Ovary (tissue), 10 donors: ENCODE measurements at places on chromosomes 7 and 10. TPM values are rescaled to one million over a fixed set of nuclear protein-coding genes. Genes with fewer than 3 reads are reported as not detected.

CRPPA gene
- 2.9 TPM for total RNA-seq

DNA sequence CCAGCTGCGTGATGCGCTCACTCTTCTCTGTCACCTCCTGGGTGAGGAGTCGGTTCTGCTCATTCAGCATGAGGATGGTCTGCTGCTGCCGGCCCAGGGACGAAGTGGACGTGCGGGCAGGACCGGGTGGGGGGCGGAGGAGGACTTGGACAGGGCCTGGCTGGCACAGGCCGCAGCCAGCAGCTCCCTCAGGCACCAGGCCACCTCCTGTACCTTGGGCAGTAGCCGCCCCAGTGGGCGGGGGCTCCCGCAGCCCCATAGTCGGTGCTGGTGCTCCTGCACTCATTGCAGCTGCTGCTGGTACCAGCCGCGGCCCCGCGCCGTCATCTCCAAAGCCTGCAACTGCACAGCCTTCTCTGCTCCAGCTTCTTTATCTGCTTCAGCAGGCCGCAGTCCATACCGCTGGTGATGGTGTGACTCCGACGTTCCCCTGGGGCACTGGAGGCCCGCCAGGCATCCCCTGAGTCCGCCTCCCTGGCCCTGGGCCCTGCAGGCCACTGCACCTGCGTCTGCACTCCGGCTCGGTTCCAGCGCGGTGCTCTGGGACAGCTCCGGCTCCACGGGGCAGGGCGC is 884.9 kb upstream of the ZNF722 start:
- no peak for DNase-seq

TAS2R3 gene
- 1.2 TPM for total RNA-seq

- no peak for DNase-seq
Observed at GRCh38 chr7:70578131-70578530, 553.8 kb upstream of the GALNT17 start.

EVX1 gene
- total RNA-seq, result not detected

FAM237B gene
- not detected for total RNA-seq

DNA sequence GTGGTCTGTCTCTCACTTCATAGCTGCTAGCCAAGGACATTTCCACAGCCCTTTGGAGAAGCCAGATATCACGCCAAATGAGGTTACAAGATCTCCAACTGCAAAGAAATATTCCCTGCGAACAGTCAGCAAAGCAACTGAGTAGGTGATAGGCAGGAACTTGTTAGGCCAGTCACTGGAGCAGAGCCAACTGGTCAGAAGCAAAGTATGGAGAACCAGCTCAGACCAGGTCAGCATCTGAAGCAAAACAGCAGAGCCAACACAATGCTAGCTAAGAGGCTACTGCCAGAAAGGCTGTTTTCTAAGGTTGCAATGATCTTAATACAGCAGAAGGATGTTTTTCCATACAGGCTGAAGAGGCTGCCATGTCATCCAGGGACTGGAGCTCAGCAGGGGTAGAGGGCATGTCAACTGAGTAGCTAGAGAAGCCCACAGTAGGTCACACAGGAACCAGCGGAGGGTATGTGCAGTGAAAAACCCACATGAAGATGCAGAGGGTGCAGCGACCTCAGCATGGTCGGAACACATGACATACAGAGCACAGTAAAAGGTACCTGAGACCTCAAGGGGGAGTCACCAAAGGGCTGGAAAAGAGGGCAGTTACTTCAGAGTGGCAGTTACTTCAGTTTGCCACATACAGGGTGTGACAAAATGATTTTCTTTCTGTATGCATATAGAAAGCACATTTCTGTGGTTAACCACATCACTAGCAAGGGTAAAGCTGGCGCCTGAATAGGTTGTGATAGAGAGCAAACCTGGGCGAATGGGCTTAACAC is 8.9 kb downstream of the SEC31B start:
- no peak for DNase-seq

ZDHHC4 gene
- 54.5 TPM for total RNA-seq

DNA sequence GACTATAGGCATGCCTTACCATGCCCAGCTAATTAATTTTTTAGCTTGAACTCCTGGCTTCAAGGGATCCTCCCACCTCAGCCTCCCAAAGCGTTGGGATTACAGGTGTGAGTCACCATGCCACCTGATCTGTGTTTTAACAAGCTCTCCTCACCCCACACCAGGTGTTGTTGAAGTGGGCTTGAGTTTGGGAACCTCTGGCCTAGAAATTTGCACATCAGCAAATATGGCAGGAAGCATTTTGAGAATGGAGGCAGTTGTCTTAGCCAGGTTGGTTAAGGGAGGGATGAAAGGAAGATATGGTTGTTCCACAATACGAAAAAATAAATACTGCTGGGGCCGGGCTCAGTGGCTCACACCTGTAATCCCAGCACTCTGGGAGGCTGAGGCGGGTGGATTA is 433.1 kb downstream of the TYW1 start:
- DNase-seq, result no peak

GRCh38 chr10:1299041-1299726 is 243.0 kb downstream of the WDR37 start:
- DNase-seq, result no peak

DNA sequence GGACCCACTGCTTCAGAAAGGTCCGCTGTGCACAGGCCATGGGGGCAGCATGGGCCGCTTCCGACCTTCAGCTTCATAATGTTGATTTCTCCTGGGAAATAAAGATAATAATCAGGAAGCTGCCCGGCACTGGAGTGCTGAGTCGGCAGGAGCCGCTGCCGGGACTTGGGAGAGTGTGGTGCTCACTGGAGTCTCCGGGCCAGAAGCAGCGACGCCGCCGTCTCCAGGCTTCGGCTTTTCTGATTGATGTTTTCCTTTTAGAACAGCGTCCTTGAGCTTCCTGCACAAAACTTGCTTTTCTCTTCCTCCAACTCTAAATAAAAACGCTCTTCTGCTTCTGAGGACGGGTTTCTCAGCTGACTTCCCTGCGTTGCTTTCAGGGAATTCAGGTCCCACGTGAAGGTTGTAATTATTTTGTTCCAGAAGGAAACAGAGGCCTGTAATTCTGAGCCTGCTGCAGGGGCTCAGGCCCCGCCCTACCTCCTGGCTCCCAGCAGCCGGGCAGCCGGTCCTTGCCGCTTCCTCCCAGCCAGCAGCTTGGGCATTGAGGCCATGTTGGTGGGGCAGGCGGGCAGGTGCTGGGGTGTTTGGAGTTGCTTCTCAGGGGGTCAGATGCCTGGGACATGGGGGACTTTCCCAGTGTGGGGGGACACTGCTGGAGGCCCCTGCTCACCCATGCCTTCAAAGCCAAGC is 14.7 kb downstream of the PWWP2B start:
- peak; percentile 70 for DNase-seq

- no peak for DNase-seq
Observed at GRCh38 chr10:26798298-26798697, 62.5 kb downstream of the ABI1 start.

- DNase-seq, result no peak
Observed at GRCh38 chr7:15094989-15095388, 192.4 kb upstream of the DGKB start.

DNA sequence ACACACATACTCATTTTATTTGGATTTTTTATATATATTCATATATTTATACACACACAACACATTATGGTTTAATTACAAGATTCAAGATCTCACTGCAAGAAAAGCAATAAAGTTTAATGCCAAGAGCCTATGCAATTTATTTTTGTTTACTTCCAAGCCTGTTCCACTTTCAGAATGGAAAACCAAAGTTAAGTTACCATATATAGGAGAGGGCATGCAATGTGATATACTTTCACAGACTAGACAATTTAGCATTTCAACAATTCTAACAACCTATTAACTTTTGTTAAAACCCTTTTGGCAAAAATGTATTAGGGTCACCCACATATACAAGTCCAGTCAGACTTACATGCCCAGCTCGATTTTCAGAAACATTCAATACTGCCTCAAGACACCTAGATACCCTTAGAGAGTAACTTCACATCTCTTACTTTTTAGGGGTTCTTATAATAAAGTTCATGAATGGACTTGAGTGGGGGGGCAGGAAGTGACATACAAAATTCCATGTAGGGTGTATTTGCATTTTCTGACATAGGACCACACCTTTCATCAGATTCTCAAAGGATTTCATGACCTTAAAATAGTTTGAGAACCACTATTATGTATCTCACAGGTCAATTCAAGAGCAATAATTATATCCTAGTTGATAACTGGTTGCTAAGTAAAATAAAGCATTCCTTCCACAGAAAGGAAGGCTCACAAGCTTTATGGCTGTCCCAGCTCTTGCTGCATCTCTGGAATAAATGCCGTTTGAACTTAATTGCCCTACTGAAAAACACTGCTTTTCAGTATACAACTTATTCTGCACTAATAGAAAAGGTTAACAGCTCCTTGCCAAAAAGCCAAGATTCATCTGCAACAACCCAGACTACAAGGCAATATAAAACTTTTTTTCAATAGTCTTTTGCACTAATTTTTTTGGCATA is 2.5 kb downstream of the P4HA1 start:
- DNase-seq, result no peak
